ENCODE measurements at places on chromosomes 1 and 21.
A peak's percentile ranks its signal among the peaks of the same experiment; 100 is the strongest.

DNA sequence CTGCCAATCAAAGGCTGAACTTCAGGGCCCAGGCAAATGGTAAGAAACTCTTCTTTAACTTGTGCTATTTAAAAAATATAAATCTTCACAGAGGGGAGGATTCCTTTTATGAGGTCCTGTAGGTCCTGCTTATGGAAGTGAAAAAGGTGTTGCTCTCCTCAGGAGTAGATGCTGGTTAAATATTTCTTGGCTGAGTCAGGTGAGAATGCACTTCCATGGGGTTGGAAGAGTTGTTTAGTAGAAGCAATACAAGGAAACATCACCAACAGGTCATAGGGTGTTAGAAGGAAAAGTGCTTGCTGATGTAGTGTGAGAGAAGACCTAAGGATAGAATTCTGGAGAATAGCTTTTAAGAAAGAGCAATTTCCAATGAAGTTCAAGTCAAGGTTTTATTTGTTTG is 42.2 kb upstream of the ATP1A1 start:
- DNase-seq = no peak

- no peak for DNase-seq
These were observed 45.0 kb upstream of the DNAJC6 start for GRCh38 chr1:65264197-65264929.

DNA sequence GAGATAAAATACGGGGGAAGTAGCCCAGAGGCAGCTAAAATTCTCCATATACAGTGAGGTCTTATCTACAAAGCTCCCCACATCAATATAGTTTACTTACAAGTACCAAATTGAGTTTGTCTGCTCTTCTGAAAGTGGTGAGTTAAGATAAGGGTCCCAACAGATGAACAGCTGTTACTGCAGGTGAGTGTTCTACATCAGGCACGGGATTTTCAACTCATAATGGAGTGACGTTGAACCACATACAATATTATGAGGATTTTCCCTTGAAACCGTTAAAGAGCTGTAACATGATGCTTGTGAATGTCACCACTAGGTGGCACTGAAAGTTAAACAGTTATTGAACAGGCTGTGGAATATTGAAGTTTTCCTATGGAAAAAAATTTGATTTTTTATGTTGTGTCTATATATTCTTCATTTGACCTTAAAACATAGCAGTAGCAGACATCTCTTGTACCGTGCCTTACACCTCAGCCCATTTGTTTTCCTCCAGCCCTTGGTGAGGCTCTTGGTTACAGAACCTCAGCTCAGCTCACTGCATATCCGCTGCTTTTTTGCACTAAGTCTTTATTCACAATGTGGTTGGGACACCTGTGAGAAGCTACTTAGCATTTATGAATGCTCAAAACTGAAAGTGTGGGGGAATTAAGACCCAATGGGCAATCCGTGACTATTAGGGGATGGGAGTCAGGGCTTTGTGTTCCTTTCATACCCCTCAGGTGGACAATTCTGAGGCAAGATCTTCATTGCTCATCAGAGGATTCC is 23.2 kb downstream of the CD1D start:
- peak; percentile 40 for DNase-seq

- DNase-seq = peak; percentile 26
These were observed 6.3 kb downstream of the HAPLN2 start for GRCh38 chr1:156625436-156626078.

DNA sequence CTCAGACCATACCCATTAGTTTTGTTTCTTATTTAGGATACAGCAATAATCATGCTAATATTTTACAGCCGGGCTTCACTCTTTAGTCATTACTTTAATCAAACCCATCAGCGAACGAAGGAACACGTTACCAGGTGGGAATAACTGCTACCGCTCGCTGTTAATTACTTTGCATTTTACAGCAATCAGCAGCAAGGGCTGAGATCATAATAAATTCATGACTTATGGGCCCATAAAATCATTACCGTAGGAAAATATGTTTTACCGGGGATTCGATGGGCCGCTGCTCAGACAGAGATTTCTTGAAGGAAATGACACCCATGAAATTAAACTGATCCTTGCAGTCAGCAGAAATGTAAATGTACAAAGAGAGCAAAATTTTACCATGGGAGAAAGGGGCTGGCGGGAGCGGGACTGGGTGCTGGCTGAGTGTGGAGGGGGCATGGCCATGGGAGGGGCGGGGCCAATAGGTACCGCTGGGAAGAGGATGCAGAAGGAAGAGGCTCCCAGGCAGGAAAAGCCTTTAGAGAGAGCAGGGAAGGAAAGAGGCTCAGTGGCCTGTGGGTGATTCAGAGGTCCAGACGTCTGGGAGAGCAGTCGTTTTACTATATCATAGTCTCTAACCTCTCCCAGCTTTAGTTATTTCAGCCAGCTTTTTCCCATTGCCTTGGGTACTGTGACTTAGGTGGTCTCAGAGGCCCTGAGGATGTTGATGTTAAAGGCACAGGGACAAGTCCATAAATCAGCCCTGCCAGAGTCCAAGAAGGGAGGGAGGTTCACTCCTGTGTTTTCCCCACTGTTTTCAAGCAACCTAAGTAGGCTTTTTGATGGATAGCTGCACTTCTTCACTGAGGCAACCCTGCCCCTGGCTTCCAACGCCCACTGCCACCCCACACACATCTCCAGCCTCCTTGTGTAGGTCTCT is 258.9 kb downstream of the SEC16B start:
- DNase-seq = no peak

DNA sequence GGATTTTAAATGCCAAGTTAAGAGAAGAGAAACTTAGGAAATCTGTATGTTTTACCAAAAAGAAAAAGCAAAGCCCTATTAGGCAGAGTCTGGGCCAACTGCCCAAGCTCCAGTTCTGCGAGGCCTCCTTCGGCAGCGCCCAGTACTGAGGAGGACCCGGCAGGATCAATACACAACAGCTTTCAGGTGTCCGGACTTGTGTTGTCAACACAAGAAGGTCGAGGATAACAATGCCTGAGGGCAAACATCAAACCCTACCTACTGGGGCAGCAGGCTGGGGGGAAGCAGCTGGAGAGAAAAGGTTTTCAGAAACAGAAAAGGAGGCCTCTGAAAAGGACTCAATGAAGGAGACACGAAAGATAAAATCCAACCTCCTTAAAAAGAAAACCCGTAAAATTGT is 98.1 kb upstream of the GJB5 start:
- DNase-seq = no peak

DNA sequence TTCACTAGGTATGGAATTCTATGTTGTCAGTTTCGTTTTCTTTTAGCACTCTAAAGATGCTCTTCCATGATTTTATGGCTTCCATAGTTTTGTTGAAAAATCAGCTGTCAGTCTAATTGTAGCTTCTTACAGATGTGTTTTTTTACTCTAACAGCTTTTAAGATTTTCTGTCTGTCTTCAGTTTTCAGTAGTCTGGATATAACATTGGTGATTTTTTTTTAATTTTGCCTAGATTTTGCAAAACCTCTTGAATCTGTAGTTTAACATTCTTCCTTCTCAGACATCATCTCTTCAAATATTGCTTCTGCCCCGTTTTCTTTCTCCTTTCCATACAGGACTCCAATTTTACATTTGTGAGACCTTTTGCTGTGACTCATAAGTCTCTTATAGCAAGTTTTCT is 17.9 kb upstream of the DYRK1A start:
- no peak for DNase-seq

DNA sequence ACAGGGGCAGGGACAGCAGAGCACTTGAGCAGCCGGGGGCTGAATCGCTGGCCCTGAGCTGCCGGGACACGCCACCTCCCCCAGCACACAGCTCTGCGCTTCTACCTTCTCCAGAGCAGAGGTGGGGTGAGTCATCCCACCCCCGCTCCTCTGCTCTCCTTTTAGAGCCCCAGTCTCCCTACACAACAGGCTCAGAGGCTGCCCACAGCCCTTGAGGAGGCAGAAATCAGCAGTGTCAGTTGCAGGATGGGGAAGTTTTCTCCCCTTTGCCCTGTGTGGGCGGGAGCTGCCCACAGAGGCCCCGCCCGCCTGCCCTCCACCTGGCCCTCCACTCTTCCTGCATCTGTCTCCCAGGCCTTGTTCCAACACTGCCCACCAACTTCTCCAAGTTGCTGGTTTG is 94.6 kb downstream of the STUM start:
- DNase-seq = no peak

DNA sequence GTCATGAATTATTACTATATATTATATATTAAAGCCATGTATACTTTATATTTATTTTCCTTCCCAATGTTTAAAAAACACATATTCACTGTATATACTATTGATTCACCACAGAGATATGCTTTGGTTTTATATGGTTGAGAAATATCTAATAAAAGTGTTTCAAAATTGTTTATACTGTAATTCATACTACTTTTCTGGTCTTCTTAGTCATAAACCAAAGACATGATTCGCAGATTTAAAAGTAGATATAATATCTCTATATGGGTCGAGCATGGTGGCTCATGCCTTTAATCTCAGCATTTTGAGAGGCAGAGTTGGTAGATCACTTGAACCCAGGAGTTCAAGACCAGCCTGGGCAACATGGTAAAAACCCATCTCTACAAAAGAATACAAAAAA is 738.4 kb downstream of the USP25 start:
- DNase-seq = no peak

DNA sequence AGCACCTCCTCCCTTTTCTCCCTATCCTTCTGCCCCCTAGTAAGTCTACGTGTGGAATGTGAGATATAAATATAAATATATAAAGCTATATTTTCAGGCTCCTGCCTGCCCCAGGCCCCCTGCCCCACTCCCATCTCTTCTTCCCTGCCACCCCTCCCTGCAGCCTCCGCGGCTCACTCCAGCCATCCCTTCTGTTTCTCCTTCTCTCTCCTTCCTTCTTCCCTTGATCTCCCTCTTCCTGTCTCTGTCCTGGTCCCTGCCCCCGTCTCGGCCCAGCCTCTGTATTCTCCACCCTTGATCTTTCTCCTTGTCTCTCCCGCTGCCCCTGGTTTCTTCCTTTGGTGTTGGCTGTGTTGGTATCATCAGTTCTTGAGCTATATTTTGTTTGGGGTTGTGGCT is 23.2 kb downstream of the DMBX1 start:
- no peak for DNase-seq

DNA sequence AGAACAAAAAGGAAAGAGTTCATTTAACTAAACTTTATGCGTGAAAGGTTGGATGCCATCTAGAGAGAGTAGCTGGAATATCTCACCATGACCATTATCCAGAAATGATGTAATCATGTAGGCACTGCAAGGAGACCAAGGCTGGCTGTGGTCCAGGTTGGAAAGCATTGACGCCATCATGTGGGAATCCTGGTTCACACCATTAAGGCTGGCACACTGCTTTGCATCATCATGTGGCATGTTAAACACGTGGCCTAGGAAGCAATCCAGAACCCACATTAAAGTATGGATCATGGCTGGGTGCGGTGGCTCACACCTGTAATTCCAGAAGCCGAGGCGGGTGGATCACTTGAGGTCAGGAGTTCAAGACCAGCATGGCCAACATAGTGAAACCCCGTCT is 4.3 kb downstream of the ADAMTS1 start:
- no peak for DNase-seq

GRCh38 chr1:184990204-184990603 is 15.9 kb upstream of the NIBAN1 start:
- no peak for DNase-seq

GRCh38 chr1:85467929-85468540 is 3.1 kb upstream of the DDAH1 start:
- no peak for DNase-seq

DNA sequence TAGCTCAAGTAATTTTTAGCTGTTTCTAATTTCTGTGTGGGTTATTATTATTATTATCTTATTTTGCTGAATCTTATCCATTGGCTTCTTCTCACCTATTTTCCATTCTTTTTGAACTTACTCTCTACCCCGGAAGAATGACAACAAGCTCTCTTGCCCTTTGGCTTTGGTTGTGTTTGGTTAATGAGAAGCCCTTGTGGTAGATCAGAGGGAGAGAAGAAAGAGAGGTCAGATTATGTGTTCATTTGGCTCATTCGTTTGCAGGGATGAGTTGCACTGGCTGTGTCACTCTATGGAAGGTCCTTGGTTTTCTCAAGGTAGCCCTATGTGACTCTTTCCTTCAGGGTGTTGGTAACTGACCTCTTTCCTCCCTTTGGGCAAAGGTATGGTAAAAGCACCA is 391.9 kb downstream of the LMO4 start:
- no peak for DNase-seq

GRCh38 chr1:151816548-151817352 is 11.5 kb upstream of the LINGO4 start:
- DNase-seq = no peak

GRCh38 chr1:112711041-112711440 is 4.1 kb downstream of the PPM1J start:
- DNase-seq = no peak

- DNase-seq = no peak
These were observed 141.9 kb upstream of the LYPLAL1 start for GRCh38 chr1:219031809-219032208.

- no peak for DNase-seq
These were observed 13.9 kb upstream of the LY9 start for GRCh38 chr1:160781914-160782689.

DNA sequence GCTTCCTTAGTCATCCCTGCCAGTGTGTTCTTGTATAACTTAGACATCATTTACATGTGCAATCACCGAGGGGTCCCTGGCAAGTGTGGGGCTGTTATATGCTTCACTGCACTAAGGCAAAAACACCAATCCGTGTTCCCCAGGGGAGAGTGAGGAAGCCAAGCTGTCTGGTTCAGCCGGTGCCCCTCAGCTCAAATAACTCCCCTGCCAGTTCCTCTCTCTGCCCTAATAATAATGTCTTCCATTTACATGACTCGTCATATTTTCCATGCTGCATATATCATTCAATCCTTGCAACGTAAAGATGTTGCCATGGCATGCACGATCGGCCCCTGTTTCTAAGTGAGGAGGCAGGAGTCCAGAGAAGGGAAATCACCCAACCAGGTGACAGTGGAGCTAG is 24.4 kb upstream of the NDC1 start:
- DNase-seq = no peak

GRCh38 chr1:41373373-41373772 is 12.1 kb downstream of the FOXO6 start:
- no peak for DNase-seq

- no peak for DNase-seq
These were observed 54.3 kb upstream of the CD1D start for GRCh38 chr1:158126425-158126824.

DNA sequence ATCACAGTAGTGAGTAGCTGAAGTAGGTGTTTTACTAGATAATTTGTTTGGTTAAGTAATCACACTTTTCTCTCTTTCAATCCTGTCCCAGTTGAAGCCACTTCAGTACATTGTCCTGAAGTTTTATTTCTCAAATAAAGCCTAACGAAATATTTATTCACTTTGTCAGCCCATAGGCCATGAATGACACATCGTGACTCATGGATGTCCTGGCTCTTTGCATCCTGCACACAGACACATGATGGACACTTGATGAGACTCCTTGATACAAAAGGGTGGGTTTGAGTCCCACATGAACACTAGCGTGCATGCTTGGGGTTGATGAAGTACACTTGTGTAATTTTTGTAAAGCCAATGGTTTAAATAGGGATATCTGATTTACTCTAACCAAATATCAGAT is 22.7 kb upstream of the LAMC2 start:
- DNase-seq = peak; percentile 66

DNA sequence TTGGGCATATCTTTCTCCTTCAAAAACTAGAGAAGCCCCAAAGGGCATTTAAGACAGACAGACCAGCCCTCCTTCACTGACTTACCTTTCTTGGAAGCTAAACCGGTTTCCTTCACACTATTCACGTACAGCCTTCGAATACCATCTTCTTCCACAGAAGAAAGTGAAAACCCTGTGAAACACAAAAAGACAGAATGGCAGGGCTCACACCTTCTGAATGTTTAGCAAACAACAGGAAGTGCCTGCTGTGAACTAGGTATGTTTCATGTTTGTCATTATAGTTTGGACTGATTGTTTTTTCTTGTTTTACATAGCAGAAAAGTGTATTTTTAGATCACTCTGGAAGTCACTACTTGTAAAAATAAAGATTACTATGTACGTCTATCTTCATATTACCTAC is 148.6 kb upstream of the KRTAP19-8 start:
- no peak for DNase-seq

Measured in NCI-H748 treated with DMSO at 0.1 percent for 48 hours (cell line).